GM23248 (cell line): ENCODE measurements at places on chromosomes 1 and 21. TPM values are rescaled to one million over a fixed set of nuclear protein-coding genes. Genes with fewer than 3 reads are reported as not detected.

DNA sequence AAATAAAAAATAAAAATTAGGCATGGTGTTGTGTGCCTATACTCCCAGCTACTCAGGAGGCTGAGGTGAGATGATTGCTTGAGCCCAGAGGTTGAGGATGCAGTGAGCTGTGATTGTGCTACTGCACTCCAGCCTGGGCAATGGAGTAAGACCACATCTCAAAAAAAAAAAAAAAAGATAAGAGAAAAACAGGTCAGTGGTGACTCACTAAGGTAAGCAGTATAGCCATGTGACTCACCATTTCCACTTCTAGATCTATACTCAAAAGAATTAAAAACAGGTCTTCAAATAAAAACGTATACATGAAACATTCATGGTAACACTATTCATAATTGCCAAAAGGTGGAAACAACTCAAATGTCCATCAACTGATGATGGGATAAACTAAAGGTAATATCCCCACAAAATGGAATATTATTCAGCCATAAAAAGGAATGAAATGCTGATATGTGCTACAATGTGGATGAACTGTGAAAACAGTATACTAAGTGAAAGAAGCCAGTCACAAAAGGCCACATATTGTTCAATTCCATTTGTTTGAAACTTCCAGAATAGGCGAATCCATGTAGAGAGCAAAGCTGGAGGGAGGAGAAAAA, 75.1 kb downstream of the ZNF281 start:
- peaks cover 27% of the 10 kb centered on the region for H3K4me1 ChIP-seq

DNA sequence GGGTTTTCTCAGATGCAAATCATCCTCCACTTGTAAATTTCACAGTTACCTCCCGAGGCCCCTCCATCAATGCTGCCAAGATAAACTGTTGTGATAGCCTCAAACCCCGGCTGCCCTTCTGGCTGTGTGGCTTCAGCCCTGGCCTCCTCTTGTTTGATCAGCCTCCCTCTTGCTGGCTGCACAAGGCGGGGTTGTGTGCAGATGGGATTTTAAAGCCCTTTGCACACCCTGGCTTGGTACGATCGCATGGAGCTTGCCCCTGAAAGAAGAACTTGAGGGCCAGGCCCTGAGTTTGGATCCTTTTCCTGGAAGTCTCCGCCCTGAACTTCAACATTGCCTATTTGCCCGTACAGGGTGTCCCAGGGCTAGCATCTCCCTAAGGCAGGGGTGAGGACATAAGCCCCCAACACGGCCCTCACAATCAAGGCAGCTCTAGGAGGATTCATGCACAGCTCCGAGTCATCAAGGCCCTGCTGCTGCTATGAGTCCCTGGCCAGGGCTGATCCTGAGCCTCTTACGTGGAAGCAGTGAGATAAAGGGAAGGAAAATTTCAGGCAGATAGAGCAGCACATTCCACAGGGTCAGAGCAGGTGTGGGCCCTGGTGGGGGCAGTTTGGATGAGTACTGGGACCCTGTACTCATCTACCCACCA, 181.2 kb upstream of the VAMP3 start:
- no peaks in the 10 kb centered on the region for H3K4me1 ChIP-seq
- H3K27me3 ChIP-seq: 0 out of 2 replicates have a peak, but pooled peaks cover 6% of the 10 kb centered on the region
- peak; percentile 14 for DNase-seq
- H3K4me3 ChIP-seq: no peak overlapping the region
- H3K27ac ChIP-seq: no peak overlapping the region

DNA sequence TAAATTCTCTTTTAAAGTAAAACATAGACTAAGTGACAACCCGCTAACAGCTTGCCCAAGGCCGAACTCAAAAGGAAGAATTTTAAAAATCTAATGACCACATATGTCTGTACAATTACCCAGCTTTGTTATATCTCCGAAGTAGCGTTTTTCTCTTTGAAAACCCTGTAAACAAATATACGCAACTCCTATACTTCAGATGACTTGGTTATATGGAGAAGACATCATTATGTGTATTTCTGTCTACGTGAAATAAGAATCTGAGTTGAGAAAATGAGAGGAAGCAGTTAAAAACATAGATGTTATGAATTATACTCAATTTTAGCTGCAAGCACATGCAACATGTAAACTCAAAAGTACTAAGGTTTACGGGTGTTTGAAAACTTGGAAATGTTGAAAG, 2.0 kb downstream of the PBX1 start:
- peaks cover 13% of the 10 kb centered on the region for H3K4me1 ChIP-seq
- peak overlapping the region; percentile 84 for H3K4me3 ChIP-seq
- peak; percentile 32 for DNase-seq
- H3K27me3 ChIP-seq: no peaks in the 10 kb centered on the region
- H3K36me3 ChIP-seq: no peaks in the 10 kb centered on the region
- peak overlapping the region; percentile 65 for H3K27ac ChIP-seq

DNA sequence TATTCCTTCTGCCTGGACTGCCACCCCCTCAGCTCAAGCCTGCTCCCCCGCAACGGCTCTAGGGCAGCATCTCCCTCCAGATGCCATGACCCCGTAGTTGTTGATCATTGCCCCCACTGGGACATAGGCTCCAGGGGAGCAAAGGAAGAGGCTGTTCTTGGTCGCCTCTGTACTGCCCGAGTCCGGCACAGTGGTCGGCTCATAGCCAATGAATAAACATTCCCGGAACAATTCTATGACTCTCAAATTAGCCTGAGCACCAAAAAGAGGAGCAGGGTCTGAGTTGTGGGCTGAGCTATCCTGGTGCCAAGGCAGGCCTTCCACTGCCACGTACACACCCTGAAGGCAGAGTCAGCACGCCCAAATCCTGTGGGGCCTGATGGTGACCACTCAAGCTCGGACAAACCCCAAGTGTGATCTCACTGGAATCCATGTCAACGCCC, 33.1 kb downstream of the CAPZB start:
- H3K4me1 ChIP-seq: peaks cover 96% of the 10 kb centered on the region
- H3K4me3 ChIP-seq: peak overlapping the region; percentile 34; the same call in 1 of the 2 replicates
- no peaks in the 10 kb centered on the region for H3K27me3 ChIP-seq
- peak overlapping the region; percentile 95 for H3K27ac ChIP-seq
- DNase-seq: peak; percentile 97

DNA sequence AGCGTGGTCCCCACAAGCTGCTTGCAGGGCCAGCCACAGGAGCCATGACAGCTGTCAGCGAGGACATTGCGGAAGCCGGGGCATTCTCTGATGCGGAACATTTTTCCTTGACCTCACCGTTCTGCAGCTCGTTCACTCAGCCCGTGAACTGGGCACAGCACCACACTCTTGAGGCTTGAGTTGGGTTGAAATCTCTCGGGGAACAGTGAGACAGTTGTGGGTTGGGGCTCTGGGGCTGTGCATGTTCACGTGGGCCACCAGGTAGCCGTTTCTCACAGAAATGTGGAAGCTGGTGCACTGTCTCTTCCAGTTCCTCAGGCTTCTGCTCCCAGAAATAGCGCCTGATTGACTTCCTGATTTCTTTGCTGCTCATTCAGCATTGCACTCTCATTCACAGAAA, 69.8 kb downstream of the SPSB1 start:
- H3K27me3 ChIP-seq: no peaks in the 10 kb centered on the region
- H3K4me3 ChIP-seq: no peak overlapping the region
- H3K4me1 ChIP-seq: no peaks in the 10 kb centered on the region
- DNase-seq: no peak
- no peaks in the 10 kb centered on the region for H3K36me3 ChIP-seq

DNA sequence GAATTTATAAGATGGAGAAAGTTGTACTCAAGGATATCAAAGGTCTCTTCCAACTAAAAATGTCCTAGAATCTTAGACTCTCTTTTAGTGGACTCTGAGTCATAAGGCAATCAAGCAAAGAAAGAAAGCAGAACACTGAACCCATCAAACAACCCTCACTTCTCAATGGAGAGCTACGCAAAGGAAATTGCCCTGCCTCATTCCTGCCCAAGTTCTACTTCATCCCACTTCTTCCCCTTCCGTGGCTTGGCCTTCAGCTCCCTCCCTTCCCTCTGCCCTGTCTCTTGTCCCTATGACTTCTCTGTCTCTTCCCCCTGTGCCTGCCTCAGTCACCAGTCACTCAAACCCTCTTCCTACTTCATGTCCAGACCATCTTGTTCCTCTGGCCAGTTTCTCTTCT, 58.5 kb downstream of the RIMS3 start:
- H3K36me3 ChIP-seq: no peaks in the 10 kb centered on the region
- H3K27me3 ChIP-seq: peaks cover 10% of the 10 kb centered on the region
- no peak for DNase-seq
- H3K4me3 ChIP-seq: no peak overlapping the region
- H3K4me1 ChIP-seq: no peaks in the 10 kb centered on the region

DNA sequence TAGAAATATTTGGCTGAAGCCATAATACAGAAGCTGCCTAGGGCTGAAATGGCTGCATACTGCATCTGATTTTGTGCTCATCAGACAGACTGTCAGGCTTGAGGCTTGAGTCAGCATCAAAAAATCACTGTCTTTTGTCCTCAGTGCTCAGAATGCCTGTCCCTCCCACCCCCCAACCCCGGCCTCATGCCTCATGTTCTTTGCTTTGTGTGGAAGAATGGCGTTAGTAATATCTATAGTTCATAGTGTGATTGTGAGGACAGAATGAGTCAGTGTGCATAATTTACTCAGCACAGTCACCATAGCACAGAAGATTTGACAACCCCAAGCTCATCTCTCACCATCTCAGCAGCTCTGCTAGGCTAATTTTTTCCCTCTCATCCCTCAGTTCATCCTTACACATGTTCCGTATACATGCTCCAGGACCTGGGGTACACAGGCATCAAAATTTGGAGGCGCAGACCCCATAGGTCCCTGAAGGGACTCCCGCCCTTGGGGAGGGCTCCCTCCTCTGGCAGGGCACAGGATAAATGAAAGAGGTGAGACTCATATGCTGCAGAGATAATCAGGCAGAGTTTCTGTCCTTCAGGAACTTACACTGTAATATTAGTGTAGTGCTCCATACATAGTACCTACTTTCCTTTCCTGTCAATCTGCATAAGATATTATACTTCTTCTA, 159.1 kb upstream of the C8B start:
- H3K36me3 ChIP-seq: no peaks in the 10 kb centered on the region
- no peak overlapping the region for H3K4me3 ChIP-seq
- peaks cover 14% of the 10 kb centered on the region for H3K4me1 ChIP-seq
- no peak overlapping the region; the same call in 1 of the 2 replicates for H3K27ac ChIP-seq

- no peaks in the 10 kb centered on the region for H3K27me3 ChIP-seq
- no peak overlapping the region for H3K4me3 ChIP-seq
- H3K4me1 ChIP-seq: peaks cover 32% of the 10 kb centered on the region
- H3K27ac ChIP-seq: peak overlapping the region; percentile 74
- no peaks in the 10 kb centered on the region for H3K36me3 ChIP-seq
Measured at GRCh38 chr1:24704411-24705259, 40.6 kb upstream of the CLIC4 start.

GRCh38 chr1:212413902-212414327, 771 bp downstream of the PACC1 start:
- H3K4me1 ChIP-seq: no peaks in the 10 kb centered on the region
- H3K27me3 ChIP-seq: no peaks in the 10 kb centered on the region
- no peak overlapping the region for H3K27ac ChIP-seq
- H3K36me3 ChIP-seq: no peaks in the 10 kb centered on the region
- peak; percentile 65 for DNase-seq

GRCh38 chr21:30990514-30991262, 47.6 kb downstream of the KRTAP19-8 start:
- DNase-seq: no peak
- H3K27me3 ChIP-seq: no peaks in the 10 kb centered on the region
- H3K4me3 ChIP-seq: no peak overlapping the region
- no peaks in the 10 kb centered on the region for H3K36me3 ChIP-seq
- no peak overlapping the region for H3K27ac ChIP-seq

DNA sequence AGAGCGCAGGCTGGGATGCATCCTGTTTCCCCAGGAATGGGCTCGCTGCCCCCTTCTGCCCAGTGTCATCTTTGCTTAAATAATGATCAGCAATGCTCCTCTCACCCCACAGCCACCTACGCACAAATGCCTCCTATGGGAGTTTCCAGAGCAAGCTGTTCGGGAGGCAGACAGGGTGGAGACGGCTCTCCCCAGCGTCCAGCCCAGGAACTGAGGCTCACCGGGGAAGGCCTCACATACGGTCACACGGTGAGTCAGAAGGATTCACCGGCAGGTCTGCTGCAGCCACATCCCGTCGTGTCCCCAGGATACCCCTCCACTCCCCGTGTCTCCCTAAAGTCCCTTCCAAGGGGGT, 40.3 kb upstream of the RUNX3 start:
- H3K4me3 ChIP-seq: no peak overlapping the region
- H3K27me3 ChIP-seq: no peaks in the 10 kb centered on the region

Gene ROR1
- total RNA-seq: 12.0 and 20.9 TPM in 2 replicates

Gene FCGR1A
- not detected in 2 replicates for total RNA-seq

Gene ZNF593OS
- not detected in 2 replicates for total RNA-seq

Gene FMN2
- total RNA-seq: 114 and 141 TPM in 2 replicates

Gene FCRL2
- total RNA-seq: not detected in 2 replicates

Gene TAS1R3
- 0.54 TPM in 1 of 2 replicates, not detected in the other for total RNA-seq

Gene TMEM82
- not detected in 2 replicates for total RNA-seq

Gene CTSE
- total RNA-seq: not detected in 2 replicates

Gene OR10K2
- total RNA-seq: not detected in 2 replicates

Gene MYBPHL
- not detected in 2 replicates for total RNA-seq
